ENCODE measurements at places on chromosomes 1 and 21.

DNA sequence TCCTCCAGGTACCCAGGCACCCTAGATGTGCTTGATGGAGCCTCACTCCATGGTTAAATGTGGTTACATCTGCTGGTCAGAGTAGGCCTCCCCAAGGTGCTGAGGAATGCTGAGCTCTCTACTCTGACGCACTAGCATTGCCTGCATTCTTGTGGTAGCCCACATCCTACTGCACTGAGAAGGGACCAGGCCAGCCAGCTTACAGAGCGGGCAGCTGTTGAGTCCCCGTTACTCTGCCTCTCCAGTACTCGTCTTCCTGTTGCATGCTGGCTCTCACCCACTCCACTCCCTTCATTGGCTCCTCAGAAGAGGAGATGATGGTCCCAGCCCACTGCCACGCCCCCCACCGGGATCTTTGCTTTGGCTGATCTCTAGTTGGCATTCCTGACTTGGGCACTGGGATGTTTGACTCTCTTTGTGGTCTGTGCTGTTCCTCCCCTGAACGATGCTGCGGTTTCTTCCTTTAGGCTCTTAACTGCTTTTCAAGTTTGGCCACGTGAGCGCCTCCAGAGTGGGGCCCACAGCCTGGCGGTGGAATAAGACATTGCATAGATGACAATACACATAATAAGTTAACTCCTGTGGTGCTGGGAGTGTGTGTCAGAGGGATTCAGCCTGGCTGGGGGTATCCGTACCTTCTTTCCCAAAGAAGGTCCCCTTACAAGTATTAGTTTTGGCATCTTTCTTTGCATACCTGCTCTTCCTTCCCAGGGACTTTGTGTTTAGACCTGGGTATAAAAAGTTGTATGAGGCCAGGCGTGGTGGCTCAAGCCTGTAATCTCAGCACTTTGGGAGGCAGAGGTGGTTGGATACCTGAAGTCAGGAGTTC is 18.6 kb downstream of the AZIN2 start:
- peak; percentile 34 for DNase-seq

DNA sequence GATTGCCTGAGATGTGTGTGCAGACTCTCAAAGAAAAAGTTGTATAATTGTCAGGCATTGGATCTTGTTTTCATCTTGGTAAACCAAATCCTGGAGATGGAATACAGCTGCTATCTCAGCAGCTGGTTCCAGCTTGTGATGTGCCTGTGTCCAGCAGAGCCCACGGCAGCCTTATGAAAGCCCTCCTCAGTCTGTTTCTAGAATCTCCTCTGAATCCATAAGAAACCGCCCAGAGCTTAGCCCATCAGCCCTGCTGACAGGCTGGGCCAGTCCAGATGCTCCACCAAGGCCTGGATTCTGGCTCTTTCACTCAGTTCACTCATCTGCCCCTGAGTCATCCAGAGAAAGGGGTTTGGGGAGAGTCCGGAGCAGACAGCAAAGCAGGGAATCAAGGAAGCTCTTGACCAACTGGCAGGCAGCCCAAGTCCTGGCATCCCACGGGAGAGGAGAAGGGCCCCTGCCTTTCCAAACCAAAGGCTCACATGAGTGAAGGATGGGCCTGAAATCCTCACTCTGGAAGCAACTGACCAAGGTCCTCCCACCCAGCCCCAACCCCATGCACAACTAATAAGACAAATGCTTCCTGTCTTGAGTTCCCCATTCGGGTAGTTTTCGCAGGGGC is 45.7 kb downstream of the NAV1 start:
- DNase-seq = no peak

DNA sequence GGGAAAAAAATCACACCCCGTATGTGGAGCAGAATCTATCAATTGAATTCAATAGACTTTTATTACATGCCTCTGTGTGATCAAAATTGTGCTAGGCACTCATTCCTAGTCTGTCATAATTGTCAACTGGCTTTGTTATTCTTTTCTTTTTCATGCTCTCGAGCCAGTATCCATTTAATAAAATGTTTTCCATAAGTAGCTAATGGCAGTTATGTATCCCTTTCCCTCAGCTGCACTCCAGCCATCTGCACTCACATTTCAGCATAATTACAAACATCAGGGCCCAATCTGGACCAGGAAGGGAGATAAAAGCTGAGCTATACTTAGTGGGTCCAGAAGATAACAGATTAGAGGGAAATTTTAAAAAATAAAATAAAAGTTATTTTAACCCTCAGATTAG is 15.9 kb downstream of the RGS5 start:
- DNase-seq = no peak

- no peak for DNase-seq
Measured at GRCh38 chr1:190935925-190936324, 458.3 kb upstream of the BRINP3 start.

- no peak for DNase-seq
Measured at GRCh38 chr1:218257371-218257770, 27.7 kb upstream of the RRP15 start.

DNA sequence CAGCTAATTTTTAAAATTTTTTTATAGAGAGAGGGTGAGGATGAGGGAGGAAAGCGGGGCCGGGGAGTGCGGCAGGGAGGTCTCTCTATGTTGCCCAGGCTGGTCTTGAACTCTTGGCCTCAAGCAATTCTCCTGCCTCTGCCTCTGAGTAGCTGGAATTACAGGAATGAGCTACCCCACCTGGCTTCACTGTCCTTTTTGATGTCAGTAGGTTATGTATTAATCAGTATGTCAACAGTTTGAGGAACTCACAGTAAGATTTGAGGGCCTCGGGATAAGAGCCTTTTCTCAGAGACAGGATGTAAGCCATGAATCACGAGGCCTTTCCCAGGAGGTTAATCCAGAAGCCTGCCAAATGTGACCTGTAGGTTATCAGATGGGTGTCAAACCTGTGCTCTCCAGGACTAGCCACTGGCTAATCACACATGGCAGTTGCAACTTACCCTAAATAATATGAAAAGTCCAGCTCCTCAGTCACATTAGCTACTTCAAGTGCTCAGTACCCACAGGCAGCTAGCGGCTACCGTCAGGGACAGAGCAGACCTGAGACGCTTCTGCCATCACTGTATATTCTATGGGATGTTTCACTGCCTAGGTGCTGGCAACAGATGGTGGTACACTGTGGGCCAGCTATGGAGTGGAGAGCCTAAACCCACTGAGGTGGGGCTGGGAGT is 33.1 kb downstream of the TRIM67 start:
- no peak for DNase-seq

- no peak for DNase-seq
Measured at GRCh38 chr1:75035536-75035935, 98.7 kb upstream of the LHX8 start.

GRCh38 chr1:17471393-17471792 is 31.9 kb upstream of the RCC2 start:
- DNase-seq = no peak

DNA sequence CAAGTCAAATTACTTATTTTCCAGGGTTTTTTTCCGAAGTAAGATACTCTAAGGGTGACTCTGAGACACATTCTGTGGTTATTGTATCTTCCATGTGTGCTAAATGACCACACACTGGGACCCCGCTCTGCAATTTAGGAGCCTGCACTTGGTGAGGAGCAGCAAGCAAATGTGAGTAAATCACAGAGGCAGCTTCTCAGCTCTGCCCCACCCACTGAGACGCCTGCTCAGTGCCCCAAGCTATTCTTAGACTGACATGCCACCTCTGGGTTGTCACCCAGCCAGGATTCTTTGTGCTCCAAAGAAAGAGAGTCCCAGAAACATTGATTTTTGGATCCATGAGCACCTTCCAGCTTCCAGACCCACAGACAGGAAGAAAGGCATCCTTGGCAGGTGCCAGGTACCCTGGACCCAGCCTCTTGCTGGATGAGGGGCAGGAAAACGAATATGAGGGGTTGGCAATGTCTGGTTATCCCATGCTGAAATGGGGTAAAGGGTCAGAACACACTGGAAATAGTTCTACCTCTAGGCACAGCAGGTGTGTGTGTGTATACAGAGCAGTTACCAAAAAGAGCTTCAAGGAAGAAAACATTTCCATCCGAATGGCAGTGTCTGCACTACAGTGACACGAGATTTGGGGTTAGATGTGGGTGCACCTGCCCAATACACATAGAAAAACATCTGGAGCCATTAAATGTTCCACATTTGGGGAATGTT is 41.2 kb downstream of the TNR start:
- DNase-seq = no peak

GRCh38 chr1:70355920-70356319 is 1.4 kb upstream of the ANKRD13C start:
- no peak for DNase-seq
